Stimulated activated CD8-positive, alpha-beta memory T cell treated with anti-CD3 and anti-CD28 coated beads, Interleukin-7, amount 100 ng/mL, for 1 hour (primary cell): ENCODE measurements at places on chromosomes 7 and 10.

- no peak for DNase-seq
These were observed 760 bp upstream of the KCTD7 start for GRCh38 chr7:66627881-66628360.

GRCh38 chr7:68537051-68537773 lies 1061.1 kb upstream of the AUTS2 start:
- no peak for DNase-seq

DNA sequence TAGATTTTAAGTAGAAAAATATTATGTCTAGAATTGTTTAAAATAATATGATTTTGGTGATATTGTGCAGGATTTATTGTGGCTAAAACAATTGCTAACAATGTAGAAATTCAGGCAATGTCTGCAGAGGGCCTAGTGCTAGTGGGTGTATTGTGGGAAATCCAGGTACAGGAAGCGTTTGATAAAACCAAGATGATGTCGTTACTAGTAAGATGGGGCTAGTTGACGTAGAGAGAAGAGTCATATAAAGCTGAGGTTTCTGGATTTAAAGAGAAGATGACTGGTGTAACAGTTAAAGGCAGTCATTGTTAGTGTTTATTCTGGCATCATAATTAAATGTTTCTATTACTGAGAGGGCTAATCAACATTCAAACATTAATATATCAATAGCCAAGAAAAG lies 43.5 kb downstream of the ADK start:
- DNase-seq: no peak

- DNase-seq: no peak
These were observed 36.4 kb downstream of the CNPY1 start for GRCh38 chr7:155509725-155510551.

DNA sequence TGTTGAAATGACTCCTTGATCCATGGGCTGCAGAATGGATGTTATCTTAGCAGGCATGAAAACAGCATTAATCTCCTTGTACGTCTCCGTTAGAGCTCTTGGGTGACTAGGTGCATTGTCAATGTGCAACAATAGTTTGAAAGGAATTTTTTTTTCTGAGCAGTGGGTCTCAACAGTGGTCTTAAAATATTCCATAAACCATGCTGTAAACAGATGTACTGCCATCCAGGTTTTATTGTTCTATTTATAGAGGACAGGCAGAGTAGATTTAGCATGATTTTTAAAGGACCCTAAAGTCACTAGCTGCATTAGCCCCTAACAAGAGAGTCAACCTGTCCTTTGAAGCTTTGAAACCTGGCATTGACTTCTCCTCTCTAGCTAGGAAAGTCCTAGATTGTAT lies 64.0 kb downstream of the NRF1 start:
- DNase-seq: no peak

DNA sequence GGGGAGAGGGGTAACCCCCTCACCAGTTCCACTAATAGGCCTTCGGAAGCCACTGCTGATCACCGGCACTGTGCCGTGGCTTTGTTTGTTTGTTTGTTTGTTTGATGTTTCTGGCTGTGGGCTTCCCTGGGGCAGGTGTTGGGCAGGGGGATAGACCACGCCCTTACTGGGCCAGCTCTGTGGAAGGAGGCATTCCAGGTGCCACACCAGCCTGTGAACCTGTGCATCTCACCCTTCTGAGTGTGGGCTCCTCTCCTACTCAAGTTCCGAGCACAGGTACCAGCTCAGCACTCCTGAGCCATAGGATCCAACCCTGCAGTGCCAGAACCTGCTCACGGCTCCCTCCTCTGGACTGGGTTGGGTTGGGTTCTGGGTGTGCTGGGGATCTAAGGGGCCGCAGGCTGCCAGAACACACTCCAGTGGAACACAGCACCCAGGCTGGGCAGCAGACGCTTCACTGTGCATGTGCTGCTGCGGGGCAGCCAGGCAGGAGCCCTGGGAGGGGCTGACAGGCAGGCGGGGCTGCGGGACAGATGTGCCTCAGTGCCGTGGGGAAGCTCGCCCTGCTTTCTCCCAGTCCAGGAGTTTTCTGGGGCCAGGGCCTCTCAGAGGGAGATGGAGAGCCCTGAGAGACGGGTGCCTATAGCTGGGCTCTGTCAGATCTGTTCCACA lies 1053.9 kb downstream of the CNTNAP2 start:
- no peak for DNase-seq
